ENCODE measurements at places on chromosomes 7 and 10.

GRCh38 chr10:4545062-4545461 lies 280.9 kb upstream of the AKR1E2 start:
- no peak for DNase-seq

DNA sequence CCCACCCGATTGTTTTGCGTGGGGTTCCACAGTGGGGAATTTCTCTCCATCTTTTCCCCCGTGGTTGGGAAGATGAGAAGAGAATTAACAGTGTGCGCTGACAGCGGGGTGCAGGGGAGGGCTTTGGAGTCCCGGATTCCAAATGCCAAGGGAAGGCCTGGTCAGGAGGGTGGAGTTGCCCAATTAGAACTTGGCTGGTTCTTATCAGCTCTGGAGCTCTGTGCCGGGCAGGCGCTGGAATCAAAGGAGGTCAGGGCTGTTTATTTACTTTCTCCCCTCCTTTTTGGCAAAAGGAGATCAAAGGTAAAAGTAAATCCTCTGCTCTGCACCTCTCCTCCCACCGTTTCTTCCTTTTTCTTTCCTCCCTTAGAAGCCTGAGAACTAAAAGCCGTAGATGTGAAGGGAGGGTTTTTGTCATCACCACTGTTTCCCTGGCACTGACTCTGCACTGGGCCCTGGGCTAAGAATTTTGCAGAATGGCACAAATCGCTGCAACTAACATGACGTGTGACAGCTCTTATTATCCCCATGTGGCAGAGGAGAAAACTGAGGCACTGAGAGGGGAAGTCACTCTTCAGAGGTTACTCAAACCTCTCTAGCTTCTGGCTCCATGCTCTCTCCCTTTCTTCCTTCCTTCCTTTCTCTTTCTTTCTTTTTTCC lies 95.2 kb upstream of the ZNF716 start:
- no peak for DNase-seq

GRCh38 chr10:84660450-84661159 lies 332.2 kb downstream of the CCSER2 start:
- peak; percentile 21 for DNase-seq

DNA sequence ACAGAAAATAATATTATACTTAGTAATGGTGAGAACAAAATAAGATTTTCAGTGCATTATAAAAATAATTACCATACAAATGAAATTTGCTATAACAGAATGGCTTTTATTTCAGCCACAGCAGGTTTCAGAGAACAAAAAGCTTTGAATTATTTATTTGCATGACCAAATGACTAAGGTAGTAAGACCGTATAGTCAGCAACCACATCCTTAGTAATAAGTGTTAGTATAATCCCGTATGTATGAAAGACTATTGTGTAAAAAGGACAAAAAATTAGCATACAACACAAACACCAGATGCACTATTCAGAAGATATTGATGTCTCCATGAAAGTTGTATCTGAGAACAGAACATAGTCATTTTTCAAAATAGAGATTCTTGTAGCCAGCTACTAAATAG lies 12.2 kb downstream of the PDZD8 start:
- no peak for DNase-seq

DNA sequence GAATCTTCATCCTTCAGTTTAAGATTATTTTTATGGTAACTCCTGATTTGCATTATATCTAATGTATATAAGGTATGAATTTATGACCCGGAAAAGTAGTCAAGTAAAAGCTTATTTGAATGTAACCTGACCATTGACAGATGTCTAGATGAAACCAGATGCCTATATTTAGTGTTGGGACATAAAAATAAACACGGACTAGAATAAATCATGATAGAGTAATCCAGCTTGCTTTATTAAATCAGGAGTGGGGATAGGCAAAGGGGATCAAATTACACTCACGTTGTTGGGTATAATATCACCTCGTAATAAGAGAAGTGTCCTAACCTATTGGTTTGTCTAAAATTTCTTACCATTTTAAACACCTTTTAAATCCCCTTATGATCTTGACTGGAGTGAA lies 244.6 kb downstream of the AGMO start:
- DNase-seq: no peak

DNA sequence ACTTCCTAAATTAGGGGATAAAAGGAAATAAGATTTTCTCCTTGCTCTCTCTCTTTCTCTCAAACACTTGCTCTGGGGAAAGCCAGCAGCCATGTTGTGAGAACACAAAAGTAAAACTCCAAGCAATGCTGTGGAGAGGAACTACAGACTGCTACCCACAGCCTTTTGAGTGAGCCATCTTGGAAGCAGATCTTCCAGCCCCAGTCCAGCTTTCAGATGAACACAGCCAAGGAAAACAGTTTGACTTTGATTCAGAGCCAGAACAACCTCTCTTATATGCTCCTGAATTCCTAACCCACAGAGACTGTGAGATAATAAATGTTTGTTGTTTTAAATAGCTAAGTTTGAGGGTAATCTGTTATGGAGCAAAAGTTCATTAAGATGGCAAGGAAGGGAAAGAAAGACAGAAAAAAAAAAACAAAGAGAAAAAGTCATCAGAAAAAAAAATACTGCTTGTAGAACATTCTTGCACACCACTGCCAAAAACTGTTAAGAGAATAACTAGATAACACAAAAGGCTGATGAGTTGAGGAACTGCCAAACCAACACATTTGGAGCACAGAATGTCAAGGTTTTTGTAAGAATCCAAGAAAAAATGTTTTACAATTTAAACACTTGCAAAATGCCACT lies 20.9 kb upstream of the PRKAR2B start:
- no peak for DNase-seq

DNA sequence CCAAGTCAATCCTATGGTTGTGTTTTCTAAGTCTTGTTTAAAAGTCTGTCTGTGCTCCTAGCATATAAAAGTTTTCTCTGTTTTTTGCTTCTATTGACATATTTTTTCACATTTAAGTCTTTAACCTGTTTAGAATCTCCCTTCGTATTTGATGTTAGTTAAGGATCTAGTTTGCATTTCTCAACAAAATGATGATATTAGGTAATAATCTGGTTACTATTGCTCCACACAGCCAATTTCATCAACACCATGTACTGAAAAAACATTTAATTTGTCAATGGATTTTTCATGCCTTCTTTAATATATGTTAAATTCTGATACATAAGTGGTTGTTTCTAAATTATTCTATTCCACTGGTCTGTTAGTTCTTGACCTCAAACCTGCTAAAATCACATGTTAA lies 17.5 kb upstream of the TSGA13 start:
- DNase-seq: no peak

- DNase-seq: no peak
Measured at GRCh38 chr7:22663357-22663718, 63.7 kb upstream of the IL6 start.

Measured in brain (organoid and tissue), 16 donors.